ENCODE measurements at places on chromosomes 4 and X. TPM values are rescaled to one million over a fixed set of nuclear protein-coding genes. Genes with fewer than 3 reads are reported as not detected.

Gene PCDH11X
- 0.07 TPM for polyA plus RNA-seq

Gene ELF4
- polyA plus RNA-seq: 3.5 TPM

Gene UGT2B11
- polyA plus RNA-seq: not detected

Gene SPINK2
- not detected for polyA plus RNA-seq

Gene CXCL8
- polyA plus RNA-seq: 3.4 TPM

Gene SPANXB1
- polyA plus RNA-seq: not detected

Gene VEGFC
- 18.4 TPM for polyA plus RNA-seq

Gene SAGE1
- 0.03 TPM for polyA plus RNA-seq

Gene ARAP2
- polyA plus RNA-seq: 3.9 TPM

Gene PPP4R3C
- not detected for polyA plus RNA-seq

Gene L1CAM
- 14.5 TPM for polyA plus RNA-seq

Gene PPEF2
- polyA plus RNA-seq: not detected

Gene CDX4
- polyA plus RNA-seq: not detected

Gene FAM200B
- 68.6 TPM for polyA plus RNA-seq

Gene PCDH10
- 3.2 TPM for polyA plus RNA-seq

Gene GLOD5
- polyA plus RNA-seq: not detected

Gene HSFX3
- polyA plus RNA-seq: not detected

Gene CDKL2
- 0.13 TPM for polyA plus RNA-seq

Gene CACNA1F
- not detected for polyA plus RNA-seq

Gene NFXL1
- polyA plus RNA-seq: 5.9 TPM

Gene KIAA1210
- polyA plus RNA-seq: 2.3 TPM

Gene TNIP3
- not detected for polyA plus RNA-seq

Gene ART3
- polyA plus RNA-seq: 0.55 TPM

Gene HMGN5
- 25.7 TPM for polyA plus RNA-seq

Gene RAB33A
- polyA plus RNA-seq: 1.4 TPM

Gene JAKMIP1
- 4.6 TPM for polyA plus RNA-seq

Gene PRR32
- polyA plus RNA-seq: not detected

Gene SPANXA1
- not detected for polyA plus RNA-seq

Gene STPG2
- polyA plus RNA-seq: 0.20 TPM

Gene TASL
- 1.3 TPM for polyA plus RNA-seq

Gene EIF1AX
- 66.8 TPM for polyA plus RNA-seq

Gene GAGE12J
- polyA plus RNA-seq: not detected

Gene VAMP7
- polyA plus RNA-seq: 73.6 TPM

Gene GLRB
- polyA plus RNA-seq: 6.2 TPM

Gene SOWAHB
- 1.2 TPM for polyA plus RNA-seq

Gene NAP1L5
- 13.2 TPM for polyA plus RNA-seq

Gene TGIF2LX
- not detected for polyA plus RNA-seq

Gene CDKL5
- 0.40 TPM for polyA plus RNA-seq

Gene CLGN
- 2.5 TPM for polyA plus RNA-seq

Gene UGT2B10
- not detected for polyA plus RNA-seq

Gene F9
- polyA plus RNA-seq: 0.11 TPM

Gene GAGE1
- polyA plus RNA-seq: not detected

Gene TEX11
- not detected for polyA plus RNA-seq

Gene MAGEB10
- not detected for polyA plus RNA-seq

Gene TREX2
- polyA plus RNA-seq: 1.8 TPM

Gene ENOPH1
- 44.4 TPM for polyA plus RNA-seq

Gene NSD2
- 11.1 TPM for polyA plus RNA-seq

Gene STAP1
- polyA plus RNA-seq: 0.10 TPM

Gene RPA4
- 0.32 TPM for polyA plus RNA-seq

Gene MAGEB17
- polyA plus RNA-seq: not detected

Gene SPP1
- 51.6 TPM for polyA plus RNA-seq

Gene TMEM271
- 0.64 TPM for polyA plus RNA-seq

Gene GPC3
- 4.4 TPM for polyA plus RNA-seq

Gene LNX1
- 1.2 TPM for polyA plus RNA-seq

Gene GPR173
- polyA plus RNA-seq: 2.1 TPM

Gene RADX
- polyA plus RNA-seq: 9.9 TPM

Gene SLC7A11
- polyA plus RNA-seq: not detected
